Osteocyte (in vitro differentiated cells): ENCODE measurements at places on chromosomes 1 and 21. TPM values are rescaled to one million over a fixed set of nuclear protein-coding genes. Genes with fewer than 3 reads are reported as not detected.

- DNase-seq = no peak
These were observed 105.0 kb downstream of the FNBP1L start for GRCh38 chr1:93552741-93553455.

GRCh38 chr1:164718821-164719220, 159.8 kb downstream of the PBX1 start:
- DNase-seq = no peak

DNA sequence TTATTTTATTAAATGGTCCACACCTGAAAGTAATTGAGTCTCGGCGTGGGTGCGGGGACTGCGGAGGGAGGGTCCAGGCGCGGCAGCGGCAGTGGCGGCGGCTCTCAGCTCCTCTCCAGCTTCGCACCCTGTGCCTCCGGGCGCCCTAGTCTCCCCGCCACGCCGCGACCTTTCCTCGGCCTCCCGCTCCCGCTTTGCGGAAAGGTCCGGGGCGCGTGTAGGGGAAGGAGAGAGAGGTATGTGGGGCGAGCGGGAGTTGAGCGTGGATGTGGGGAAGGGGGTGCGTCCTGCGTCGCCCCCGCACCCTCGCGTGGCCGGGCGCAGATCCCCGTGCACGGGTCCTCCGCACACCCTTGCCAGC, 13.4 kb upstream of the ALX3 start:
- no peak for DNase-seq

DNA sequence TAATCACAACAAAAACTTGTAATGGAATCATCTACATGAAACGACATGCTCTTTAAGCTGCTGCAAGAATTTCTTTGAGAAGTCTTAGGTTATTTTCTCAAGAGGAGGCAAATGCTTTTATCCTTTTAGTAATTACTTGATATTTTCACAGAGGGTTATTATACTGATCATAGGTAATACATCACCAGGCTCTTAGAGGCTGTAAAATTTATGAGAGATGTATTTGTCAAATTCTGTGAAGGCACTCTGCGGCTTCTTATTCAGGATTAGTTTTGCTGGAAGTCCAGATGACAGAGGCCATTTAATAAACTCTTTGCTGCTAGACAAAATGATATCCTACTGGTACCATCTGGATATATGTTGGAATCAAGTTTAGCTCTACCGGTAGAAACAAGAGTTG, 624.3 kb upstream of the BRINP3 start:
- no peak for DNase-seq

The HSD3B2 gene
- total RNA-seq = not detected in 2 replicates

The ARMH1 gene
- total RNA-seq = 2.7 and 3.0 TPM in 2 replicates

The LBR gene
- 29.5 and 34.8 TPM in 2 replicates for total RNA-seq

GRCh38 chr1:16112596-16113555, 39.4 kb upstream of the FAM131C start:
- DNase-seq = no peak

The GPR89A gene
- total RNA-seq = 22.9 and 24.4 TPM in 2 replicates

- no peak for DNase-seq
These were observed 76.3 kb upstream of the BEND5 start for GRCh38 chr1:48853006-48853405.

The NPPA gene
- total RNA-seq = not detected in 2 replicates

- peak; percentile 84 for DNase-seq
These were observed 10.9 kb downstream of the C1orf216 start for GRCh38 chr1:35707601-35708440.

DNA sequence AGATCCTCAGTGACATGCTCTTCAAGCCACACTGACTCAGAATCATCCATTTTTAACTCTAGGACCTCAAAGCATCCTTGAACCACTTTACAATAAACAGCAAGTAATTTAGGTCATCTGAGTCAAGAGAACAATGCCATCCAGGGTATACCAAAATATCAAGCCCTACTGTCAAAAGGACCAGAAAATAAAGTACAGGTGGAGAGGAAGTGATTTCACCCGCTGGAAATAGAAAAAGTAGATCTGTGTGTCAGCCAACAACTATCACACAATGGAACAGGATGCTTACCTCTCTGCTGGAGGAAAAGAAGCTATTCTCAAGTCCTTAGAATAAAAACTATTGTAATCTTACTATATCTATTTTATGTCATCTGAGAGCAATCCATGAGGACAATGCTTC, 37.0 kb downstream of the RERE start:
- no peak for DNase-seq

GRCh38 chr1:235563513-235564061, 59.3 kb upstream of the B3GALNT2 start:
- no peak for DNase-seq

- DNase-seq = no peak
These were observed 153.1 kb downstream of the GRIK1 start for GRCh38 chr21:29786496-29787360.

DNA sequence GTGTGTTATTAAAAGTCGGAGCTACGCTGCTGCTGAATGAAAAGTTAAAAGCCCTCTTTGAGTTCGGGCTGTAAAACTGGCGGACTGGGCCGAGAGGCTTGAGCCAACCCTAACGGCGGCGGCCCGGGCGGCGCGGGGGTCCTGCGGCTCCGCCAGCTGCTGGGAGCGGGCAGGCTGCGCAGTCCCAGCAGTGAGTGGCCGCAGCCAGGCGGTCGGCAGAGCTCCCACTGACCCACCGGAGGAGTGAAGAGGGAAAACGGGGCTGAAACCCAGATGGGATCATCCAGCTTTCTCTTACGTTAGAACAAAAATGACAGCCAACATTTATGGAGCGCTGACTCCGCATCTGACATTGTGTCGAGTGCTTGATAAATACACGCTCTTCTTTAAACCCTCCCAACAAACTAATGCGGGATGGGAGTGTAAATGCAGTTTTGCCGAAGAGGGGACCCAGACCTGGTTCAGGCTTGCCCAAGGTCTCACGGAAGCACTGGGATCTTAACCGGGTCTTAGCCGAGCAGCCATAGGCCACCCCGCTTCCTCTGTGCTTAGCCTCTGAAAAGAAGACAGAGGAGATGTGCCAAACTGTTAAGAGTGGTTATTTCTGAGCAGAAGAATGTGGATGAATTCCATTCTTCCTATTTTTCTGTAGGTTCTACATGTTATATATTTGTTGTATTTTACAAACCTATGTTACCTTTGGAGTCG, 3.5 kb downstream of the GRHL3 start:
- no peak for DNase-seq

- no peak for DNase-seq
These were observed 10.6 kb downstream of the ZZZ3 start for GRCh38 chr1:77671836-77672235.

- DNase-seq = no peak
These were observed 2.4 kb downstream of the SEMA6C start for GRCh38 chr1:151143986-151144385.

GRCh38 chr1:118692143-118692542, 296.0 kb downstream of the TBX15 start:
- DNase-seq = no peak

The NME7 gene
- total RNA-seq = 16.2 and 20.5 TPM in 2 replicates

The E2F2 gene
- 1.3 TPM in 2 replicates for total RNA-seq

- DNase-seq = no peak
These were observed 16.9 kb downstream of the REG4 start for GRCh38 chr1:119794230-119794875.

DNA sequence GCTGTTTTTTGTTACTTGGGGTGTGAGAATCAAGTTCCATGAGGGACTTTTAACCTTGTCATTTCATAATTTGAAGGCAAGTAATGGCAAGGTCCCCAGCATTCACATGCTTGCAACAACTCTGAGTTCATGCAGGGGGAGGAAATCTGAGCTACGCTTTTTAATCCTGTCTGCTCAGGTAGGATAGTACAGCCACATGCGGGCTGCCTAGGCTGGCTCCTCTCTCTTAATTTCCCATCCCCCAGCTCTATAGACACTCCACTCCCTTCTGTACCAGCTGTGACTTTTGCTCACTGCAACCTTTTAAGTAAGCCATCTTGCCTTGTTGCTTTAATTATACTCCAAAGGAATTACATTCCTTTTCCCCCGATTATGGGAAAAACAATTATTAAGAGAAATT, 30.1 kb downstream of the PTGFR start:
- no peak for DNase-seq

The C1orf226 gene
- 2.7 and 3.2 TPM in 2 replicates for total RNA-seq

DNA sequence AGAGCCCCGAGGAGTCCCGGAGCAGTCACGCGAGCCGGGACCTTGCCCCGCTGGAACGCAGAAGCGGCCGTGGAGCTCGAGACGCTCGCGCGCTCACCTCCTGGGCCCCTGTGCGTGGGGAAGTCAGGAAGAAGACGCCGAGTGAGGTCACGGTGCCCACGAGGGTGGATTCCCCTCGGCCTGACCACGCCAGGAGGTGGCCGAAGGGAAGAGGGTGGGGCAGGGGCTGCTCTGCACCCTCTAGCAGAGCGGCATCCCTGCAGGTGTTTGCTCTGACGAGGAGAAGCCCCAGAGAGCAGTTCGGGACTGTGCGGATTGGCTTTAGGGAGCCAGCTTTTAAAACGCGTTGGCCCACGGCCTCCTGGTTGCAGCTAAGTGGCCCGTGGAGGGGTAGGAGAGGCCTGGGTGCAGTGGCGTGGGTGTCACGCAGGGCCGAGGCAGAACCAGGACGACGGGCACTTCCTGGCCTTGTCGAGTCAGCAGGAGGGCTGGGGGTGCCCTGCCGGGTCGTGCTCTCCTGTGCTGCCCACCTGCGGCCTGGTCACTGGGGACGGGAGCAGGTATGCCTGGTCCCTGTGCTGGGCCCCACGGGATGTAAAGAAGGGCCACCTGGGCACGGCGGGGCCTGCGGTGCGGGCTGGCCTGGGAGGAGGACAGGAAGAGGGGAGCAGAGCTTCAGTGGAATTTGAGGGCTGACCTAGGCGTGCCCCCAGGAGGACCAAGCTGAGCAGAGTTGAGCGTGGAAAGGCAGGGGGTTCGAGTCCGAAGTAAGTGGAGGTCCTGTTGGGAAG, 1.0 kb downstream of the PDXK start:
- DNase-seq = no peak

DNA sequence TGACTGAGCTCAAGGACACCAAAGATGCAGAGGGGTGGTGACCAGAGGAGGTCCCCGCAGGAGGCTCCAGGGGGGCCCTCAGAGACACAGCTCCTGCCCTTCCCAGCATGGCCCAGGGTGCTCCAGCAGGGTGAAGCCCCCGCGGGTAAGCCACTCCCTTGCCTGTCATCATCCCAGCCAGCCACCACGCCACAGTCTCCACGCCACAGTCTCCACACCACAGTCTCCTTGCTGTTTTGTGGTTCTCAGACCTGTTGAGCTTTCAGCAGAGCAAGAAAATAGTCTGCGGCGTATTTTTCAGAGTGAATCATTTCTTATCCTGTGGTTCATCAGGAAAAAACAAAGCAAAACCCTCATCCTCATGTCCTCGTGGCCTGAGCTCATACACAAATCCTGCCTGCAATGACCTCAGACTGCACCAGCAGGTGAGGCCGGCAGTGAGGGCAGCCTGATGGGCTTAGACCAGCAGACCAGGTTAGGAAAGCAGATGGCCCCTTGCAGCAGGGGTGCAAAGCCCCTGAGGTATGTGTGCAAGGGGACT, 25.7 kb upstream of the ABCG1 start:
- peak; percentile 80 for DNase-seq

- DNase-seq = no peak
These were observed 27.5 kb downstream of the KCND3 start for GRCh38 chr1:111961773-111962565.

The RAB29 gene
- total RNA-seq = 32.0 and 34.2 TPM in 2 replicates

The EDN2 gene
- not detected in 2 replicates for total RNA-seq

DNA sequence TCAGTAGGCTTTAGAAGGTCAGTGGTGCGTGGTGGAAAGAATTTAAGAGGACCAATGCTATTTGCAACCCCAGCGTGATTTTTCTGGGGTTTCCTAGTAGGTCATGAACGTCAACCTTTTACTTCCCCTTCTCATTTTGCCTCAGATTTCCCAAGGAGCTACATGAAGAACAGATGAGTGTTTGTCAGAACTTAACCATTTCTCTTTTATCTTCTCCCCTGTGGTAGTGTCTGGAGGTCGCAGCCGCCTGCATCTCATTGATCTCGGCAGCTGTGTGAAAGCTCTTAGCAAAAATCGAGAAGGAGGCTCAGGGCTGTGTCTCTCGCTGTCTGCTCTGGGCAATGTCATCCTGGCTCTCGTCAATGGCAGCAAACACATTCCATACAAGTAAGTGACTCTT, 491.1 kb downstream of the KIF26B start:
- no peak for DNase-seq

The OR2L2 gene
- 0.08 and 0.13 TPM in 2 replicates for total RNA-seq

GRCh38 chr1:112618721-112619517, at the start of gene ST7L:
ST7L (minus strand) TSS chr1:112619141; CDS start chr1:112619113, 28 bp downstream.
- peak; percentile 88 for DNase-seq

DNA sequence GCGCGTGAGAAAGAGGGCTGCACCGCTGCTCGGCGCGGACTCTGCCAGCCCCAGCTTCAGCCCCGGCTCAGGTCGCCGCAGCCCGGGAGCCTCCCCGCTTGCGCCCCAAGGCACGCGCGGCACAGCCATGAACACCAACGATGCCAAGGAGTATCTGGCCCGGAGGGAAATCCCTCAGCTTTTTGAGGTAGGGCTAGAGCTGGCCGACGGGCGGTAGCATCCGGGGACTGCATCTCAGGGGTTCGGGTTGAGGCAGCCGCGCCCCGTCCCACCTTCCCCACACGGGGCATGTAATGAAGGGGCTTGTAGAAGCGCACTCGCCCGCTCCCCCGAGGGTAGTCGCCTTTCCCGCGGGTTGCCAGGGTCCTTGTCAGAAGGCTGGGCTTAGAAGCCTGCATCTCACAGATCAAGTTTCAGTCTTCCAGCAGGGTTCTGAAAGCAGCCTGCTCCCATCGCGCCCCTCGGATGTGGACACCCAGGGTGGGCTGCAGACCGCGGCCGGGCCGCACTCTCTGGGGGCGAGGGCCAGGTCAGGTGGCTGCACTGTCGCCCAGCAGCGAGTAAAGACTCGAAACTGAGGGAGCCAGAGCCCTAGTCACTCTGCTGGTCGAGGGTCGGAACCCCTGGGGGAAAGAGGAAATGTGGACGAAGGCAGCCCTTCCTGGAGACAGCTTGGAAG, 507 bp downstream of the AK5 start:
- peak; percentile 84 for DNase-seq

DNA sequence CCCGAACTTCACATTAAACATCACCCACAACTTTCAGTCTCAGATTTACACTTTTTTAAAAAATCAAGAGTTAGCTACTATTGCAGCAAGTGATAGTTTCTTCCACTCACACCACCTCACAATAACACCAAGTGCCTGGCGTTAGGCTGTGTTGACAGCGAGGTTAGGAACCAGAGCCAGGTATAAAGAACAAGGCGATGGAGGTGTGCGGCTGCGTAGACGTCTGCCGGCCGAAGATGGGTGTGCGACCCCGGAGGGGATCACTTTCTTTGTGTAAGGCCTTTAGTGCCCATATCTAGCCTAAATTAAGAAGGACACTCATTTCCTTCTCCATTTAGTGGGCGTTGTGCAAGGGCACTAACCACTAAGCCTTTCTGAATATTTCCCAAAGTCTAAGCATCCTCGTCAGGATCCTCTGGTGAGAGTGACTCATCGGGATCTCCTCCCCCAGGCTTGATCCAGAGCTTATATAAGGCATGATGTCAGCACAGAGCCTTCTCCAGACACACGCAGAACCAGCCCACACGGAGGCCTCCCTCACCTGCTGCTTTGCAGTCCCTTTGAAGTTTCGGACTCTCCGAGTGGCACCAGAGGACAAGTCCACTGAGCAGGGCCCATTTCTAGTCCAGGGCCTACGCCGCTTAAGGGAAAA, 11.8 kb downstream of the NHLH2 start:
- no peak for DNase-seq

The LAMC2 gene
- total RNA-seq = 3.5 and 3.6 TPM in 2 replicates

The AADACL3 gene
- not detected in 2 replicates for total RNA-seq

- DNase-seq = no peak
These were observed 7.0 kb upstream of the GPR88 start for GRCh38 chr1:100530880-100531487.

- peak; percentile 81 for DNase-seq
These were observed 73.1 kb upstream of the GJB5 start for GRCh38 chr1:34681480-34682451.

- no peak for DNase-seq
These were observed 52.5 kb downstream of the POU2F1 start for GRCh38 chr1:167273027-167273800.

The CYP4A11 gene
- not detected in 2 replicates for total RNA-seq
